Fibroblast of skin of right quadriceps (primary cell): ENCODE measurements at places on chromosomes 4 and X.
A peak's percentile ranks its signal among the peaks of the same experiment; 100 is the strongest.

- DNase-seq, result peak; percentile 26
These were observed 2.0 kb downstream of the HS3ST1 start for GRCh38 chr4:11426731-11427120.

GRCh38 chr4:33054656-33055196 is 2334.6 kb downstream of the PCDH7 start:
- peak; percentile 15 for DNase-seq

DNA sequence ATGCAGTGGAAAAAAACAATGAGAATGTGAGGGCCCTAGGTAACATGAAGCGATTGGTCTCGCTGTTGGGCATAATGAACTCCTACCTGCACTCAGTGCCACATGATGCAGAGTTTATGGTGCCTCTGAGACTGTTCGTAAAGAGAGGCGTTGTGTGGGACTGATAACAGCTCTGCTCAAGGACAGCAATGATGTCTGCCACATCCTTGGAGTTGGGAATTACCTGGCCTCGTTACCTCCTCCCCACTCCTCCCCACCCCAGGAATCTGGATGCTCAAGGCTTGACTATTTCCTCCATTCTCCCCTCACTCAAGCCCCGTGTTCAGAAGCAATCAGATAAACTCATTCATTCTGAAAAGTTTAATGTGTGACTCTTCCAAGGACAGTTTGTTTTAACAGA is 148.0 kb upstream of the JADE1 start:
- DNase-seq, result no peak

DNA sequence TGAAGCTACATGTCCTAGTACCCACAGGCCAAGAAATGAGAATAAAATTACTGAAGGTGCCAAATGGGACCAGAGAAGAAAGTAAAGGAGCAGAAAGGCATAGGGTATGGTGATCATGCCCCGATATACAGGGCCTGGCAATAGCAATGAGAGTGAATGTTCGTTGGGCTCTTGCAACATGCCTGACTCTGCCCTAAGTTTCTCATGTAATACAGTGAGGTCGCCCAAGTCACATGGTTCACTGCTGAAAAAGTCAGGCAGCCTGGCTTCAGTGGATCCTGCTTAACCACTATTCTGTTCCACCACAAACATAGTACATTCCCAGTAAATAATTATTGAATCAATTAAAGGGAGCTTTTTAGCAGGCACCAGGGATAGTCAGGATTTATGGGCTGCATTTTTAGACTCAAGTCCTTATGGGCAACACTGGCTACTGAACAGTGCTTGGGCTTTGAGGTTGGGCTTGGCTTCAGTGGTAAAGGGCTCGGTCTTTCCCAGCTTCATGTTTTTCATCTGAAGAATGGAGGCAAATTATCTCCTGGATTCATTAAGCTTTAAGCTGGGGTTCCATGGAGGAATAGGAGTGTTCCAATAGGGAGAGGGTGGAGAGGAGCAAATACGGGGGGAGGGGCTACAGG is 67.1 kb upstream of the ZNF518B start:
- no peak for DNase-seq

GRCh38 chr4:138115053-138115452 is 127.1 kb downstream of the SLC7A11 start:
- DNase-seq, result no peak

DNA sequence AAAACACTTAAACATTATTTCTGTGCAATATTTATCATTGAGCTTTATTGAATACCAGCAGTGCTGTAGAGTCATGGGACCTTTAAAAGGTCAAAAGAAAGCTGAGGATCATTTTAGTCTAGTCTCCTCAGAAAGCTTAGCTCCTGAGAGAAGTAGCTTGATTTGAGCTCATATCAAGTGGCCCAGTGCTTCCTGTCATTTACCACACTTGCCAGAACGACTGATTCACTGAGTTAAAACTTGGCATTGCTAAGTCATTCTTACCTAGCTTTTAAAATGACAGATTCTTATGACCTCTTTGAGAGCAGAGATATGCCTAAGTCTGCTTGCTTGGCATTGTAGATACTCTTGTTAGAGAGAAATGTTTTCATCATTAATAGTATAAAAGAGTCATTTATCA is 15.2 kb downstream of the SEPTIN11 start:
- DNase-seq, result no peak

DNA sequence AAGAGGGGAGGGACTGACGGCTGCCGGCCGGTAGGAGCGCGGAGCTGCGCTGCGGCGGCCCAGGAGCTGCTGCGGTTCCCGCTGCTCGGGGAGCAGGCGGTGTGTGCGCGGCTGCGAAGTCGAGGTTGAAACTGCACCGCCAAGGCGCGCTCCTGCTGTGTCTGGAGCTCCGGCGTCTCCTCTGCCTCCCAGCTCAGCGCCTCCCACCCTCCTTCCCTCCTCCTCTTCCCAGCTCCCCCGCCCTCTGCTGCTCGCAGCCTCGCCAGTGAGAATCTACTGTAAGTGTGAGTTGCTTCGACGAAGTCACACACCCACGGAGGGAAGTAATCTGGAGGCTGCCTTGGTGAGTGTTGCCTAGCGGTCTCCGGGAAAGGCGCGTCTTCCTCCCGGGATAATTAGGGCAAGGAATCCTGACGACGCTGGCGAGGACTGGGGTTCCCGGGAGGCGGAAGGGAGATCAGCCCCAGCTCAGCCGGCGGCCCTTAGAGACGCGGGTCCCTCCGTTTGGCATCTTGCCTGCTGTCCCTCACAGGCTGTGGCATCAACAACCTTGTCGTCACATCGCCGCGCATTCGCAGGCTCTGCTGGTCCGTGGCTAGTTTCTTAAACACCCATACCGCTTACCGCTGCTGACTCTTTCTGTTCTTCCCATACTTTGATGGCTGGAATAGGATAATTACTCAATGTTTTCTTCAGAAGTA is at the start of gene EPHA5:
TSS of gene EPHA5 (minus strand) at position 159 of the 701 bp plus-strand sequence. CDS start 747 bp downstream, outside the sequence.
- peak; percentile 79 for DNase-seq
